ENCODE measurements at places on chromosomes 12 and 14.

DNA sequence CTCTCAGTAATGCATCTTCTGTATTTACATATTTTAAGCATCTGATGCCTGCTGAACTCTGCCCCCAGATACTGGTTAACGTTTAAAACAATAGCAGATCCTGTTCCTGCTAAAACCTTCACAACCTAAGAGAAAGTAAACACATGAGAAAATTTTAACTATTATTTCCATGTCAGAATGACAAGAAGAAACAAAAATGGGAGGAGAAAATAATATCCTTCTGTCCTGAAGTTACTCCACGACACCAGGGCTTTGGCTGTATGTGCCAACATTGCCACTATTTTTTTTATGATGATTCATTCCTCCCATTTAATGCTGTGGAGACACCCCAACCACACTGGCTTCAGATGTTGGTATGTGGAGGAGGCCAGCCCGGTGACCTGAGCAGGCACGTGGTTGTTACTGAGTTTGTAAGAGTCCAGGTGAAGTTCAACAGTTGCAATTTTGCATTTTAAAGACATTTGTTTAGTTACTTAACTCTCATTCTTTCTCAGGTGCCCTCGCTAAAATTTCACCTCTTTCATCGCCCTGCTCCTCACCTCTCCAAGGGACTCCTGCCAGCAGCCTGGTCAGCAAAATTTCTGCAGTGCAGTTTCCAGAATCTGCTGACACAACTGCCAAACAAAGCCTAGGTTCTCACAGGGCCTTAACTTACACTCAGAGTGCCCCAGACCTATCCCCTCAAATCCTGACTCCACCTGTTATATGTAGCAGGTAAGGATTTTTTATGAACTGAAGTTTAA, 65.5 kb upstream of the SLCO1C1 start:
- DNase-seq = peak; percentile 75

DNA sequence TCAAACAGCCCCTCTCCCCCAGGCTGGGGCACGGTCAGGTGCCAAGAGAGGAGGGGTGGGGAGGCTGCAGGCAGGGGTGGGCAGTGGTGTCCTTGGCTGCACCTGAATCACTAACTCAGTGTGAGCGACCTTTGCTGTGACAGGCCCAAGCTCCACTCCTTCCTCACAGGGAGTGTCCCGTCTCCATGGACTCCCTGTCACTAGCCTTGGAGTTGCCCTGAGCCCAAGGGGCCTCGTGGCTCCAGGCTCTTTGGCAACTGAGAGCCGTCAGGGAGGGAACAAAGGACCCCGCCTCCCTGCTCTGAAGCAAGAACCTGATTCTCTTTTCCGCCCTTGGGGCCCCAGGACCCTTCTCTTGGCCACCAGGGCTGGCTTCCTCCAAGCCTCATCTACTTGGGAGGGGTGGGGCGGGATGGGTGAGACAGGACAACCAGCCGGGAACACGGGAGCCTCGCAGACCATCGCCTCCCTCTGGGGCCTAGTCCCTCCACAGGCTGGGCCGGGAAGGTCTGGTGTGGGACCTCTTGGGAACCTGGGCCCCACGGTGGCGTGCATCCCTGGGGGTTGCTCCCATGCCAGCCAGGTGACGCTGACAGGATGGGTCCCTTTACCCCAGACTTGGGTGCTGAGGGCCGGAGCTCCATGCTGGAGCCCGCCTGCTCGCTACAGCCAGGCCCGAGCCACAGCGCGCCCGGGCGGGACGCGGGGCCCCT, 935 bp upstream of the ADSS1 start:
- DNase-seq = no peak

- DNase-seq = no peak
These were observed 146.1 kb downstream of the PAX9 start for GRCh38 chr14:36807727-36808126.

GRCh38 chr14:45940318-45940717, 687.3 kb upstream of the MIS18BP1 start:
- no peak for DNase-seq

GRCh38 chr12:79765157-79765556, 74.4 kb upstream of the PAWR start:
- DNase-seq = peak; percentile 20

DNA sequence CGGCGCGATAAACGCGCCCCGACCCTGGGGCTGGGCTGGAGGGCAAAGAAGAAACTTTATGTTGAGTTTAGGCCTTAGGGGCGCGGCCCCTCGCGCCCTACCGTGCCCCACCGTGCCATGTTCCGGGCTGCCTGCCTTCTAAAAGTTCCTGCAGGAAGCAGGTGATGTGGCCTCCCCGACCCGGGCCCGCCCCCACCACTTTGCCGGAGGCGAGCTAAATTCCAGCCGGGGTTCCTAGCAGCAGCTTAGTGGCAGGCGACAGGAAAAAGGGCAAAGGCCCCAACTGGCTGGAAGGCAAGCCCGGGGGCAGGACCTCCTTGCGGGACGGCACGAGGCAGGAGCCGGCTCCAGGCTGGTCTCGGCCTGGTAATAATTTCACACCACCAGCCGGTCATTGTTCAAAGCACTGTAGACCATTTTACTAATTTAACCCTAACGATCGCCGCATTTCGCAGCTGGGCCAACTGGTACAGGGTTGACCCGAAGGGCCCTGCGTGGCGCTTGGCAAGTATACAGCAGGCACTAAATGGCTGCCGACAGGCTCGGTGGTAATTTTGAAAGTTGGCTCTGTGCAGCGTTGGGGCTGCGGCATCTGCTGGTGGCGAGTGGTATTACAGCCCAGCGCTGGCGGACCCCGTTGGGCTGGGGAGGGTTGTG, 895 bp upstream of the CCDC88C start:
- peak; percentile 48 for DNase-seq

DNA sequence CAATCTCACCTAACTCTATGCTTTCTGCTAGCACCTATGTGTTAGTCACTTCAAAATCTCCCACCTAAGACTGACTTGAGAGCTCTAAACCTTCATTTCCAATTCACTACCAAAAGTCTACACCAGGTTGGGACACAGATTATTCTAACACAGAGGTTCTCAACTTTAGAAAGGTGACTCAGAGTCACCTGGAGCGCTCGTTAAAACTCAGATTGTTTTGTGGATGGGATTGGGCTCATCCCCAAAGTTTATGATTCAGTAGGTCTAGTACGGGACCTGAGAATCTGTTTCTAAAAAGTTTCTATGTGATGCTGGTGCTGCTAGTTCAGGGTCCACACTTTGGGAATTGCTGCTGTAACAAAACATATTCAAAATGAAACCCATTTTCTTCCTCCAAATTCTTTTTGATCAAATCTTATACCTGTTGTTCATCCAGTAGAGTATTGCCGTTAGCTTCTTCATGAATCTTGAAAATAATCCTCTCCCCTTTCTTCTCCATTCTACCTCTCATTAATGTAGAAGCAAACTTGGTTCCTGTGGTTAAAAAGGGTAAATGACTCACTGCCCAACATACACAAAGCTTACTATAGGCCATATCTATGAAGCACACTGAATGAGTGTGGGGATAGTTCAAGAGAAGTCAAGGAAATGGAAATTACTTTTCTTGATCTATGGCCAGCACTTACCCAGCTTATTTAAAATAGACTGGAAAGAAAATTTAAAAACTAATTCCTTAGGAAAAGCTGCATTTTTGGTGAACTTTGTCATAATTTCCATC, 206.7 kb downstream of the KIF21A start:
- no peak for DNase-seq

GRCh38 chr12:110005319-110005973, 6.2 kb downstream of the ANKRD13A start:
- no peak for DNase-seq

GRCh38 chr12:14059548-14059947, 78.1 kb upstream of the GRIN2B start:
- no peak for DNase-seq

GRCh38 chr12:106956048-106956578, 406 bp downstream of the TMEM263 start:
- DNase-seq = peak; percentile 69

- DNase-seq = peak; percentile 70
These were observed 858 bp upstream of the KCNA1 start for GRCh38 chr12:4908684-4909409.

Measured in fibroblast of skin of back (primary cell).